ENCODE measurements at places on chromosomes 6 and 20.

GRCh38 chr20:48180024-48180423 is 394.7 kb upstream of the SULF2 start:
- DNase-seq: no peak

GRCh38 chr20:19828232-19828631 is 70.2 kb downstream of the RIN2 start:
- no peak for DNase-seq

GRCh38 chr20:31700747-31701146 is 21.9 kb downstream of the BCL2L1 start:
- no peak for DNase-seq

DNA sequence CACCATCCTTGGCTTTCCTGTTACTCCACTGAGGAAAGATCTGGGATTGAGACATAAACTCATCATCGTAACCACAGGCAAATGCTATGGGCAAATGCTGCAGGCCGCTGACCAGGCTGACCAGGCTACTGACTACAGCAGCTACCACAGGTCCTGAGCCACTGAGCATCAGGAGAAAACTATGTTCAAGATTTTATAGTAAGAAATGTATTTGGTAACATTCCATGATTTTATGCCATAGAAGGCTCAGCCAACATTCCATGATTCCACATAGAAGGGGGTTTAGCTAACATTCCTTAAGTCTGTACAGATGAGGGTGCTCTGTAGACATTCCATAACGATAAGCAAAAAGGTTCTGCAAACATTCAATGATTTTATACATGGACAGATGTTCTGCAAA is 16.1 kb upstream of the B4GALT5 start:
- DNase-seq: no peak

All from HS-27A (cell line).